ENCODE measurements at places on chromosomes 2 and 18.
A peak's percentile ranks its signal among the peaks of the same experiment; 100 is the strongest.

DNA sequence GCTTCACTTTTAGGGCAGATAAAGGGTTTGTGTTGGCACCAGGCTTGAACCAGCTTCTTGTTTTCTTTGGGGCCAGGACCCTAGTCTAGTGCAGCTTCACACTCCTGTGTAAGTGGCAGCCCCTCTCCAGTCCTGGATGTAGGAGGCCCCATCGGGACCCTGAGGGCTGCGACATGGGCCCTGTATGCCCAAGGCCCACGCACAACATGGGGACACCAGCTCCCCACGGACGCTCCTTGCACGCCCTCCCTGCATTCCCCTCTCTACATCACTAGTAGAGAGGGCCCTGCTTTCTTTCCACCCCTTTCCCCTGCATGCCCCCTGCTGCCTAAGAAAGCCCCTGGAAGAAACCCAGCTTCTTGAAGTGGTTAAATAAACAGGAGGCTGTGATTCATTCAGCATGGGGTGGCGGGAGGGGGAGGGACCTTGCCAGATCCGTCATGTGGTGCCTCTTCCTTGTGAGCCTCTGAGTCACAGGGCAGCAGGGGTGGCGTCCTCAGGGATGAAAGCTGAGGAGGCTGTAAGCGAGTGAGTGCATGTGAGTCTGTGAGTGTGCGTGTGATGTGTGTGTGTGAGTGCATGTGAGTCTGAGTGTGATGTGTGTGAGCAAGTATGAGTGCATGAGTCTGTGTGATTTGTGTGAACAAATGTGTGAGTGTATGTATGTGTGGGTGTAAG, 42.5 kb downstream of the COPS8 start:
- peak; percentile 23 for DNase-seq

DNA sequence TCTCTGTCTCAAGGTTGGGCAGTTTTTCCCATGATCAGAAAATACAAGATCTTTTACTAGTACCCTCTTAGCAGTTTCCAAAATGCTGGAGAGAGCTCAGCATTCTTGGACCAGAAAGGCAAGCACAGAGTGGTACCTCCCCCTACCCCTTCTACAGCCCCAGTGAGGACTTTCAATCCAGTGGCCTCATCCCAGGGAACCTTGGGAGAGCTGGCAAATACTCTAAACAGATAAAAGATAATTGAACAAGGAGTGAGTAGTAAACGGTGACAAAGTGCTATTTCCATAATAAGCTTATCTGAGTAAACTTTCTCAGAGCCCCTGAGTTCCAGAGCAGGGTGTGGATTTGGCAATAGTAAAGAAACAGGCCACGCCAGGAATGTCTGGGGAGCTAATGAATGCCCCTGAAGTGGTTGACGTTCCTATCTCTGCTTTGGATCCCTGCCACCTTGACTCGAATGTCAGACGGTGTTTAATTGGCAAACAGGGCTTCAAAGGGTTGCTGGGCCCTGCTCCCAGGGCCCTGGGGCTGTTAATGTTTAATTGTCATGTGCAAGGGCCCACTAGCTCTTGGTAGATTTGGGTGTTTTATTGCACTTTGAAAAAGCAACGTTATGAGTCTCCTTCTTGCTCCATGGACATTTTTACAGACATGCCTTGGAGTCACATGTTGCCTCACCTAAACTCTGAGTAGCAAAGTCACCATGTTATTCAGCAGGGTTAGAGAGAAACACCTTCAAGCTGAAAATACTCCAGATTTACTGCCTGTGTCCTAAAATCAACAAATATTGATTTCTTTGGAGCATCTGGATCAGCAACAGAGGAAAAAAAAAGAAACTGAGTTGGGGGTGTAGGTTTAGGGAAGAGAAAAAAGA, 239.9 kb downstream of the CYRIA start:
- DNase-seq, result no peak

GRCh38 chr2:23221236-23221635, 163.7 kb upstream of the KLHL29 start:
- no peak for DNase-seq

DNA sequence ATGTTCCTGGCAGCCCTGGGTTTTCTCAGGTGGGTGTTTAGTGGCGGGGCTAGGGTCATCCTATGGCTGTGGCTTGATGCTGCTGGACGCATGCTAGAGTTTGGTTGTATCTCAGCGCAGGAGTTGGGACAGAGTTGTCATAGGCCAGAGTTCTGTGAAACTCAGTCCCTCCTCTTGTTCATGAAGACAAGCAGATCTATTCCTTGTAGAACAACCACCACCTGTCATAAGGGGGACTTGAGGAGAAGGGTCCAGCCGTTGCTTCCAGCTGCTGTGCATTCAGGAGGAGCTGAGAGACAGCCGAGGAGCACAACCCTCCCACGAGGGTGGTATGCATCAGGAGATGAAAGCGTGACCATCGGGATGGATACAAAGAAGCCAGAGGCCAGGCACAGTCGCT, 26.4 kb downstream of the DCDC2C start:
- no peak for DNase-seq

- DNase-seq, result no peak
Measured at GRCh38 chr2:144154205-144154604, 365.7 kb downstream of the ZEB2 start.

DNA sequence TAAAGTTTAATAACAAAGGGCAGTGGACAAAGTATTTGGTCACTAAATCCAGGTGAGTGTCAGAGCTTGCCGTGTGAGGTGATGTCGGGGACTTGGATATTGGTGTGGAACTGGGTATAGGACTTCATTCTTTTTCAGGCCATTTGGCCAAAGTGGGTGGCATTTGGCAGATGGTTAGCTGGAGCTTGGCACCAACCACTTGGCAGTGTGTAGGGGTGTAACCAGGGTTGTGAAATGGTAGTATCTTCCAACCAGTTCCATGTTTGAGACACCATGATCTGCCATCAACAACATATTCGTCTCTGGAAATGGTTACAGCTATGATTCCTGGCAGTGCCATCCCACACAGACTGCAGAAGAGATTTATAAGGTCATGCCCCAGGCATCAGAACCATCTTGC, 113.9 kb downstream of the CCDC85A start:
- no peak for DNase-seq

DNA sequence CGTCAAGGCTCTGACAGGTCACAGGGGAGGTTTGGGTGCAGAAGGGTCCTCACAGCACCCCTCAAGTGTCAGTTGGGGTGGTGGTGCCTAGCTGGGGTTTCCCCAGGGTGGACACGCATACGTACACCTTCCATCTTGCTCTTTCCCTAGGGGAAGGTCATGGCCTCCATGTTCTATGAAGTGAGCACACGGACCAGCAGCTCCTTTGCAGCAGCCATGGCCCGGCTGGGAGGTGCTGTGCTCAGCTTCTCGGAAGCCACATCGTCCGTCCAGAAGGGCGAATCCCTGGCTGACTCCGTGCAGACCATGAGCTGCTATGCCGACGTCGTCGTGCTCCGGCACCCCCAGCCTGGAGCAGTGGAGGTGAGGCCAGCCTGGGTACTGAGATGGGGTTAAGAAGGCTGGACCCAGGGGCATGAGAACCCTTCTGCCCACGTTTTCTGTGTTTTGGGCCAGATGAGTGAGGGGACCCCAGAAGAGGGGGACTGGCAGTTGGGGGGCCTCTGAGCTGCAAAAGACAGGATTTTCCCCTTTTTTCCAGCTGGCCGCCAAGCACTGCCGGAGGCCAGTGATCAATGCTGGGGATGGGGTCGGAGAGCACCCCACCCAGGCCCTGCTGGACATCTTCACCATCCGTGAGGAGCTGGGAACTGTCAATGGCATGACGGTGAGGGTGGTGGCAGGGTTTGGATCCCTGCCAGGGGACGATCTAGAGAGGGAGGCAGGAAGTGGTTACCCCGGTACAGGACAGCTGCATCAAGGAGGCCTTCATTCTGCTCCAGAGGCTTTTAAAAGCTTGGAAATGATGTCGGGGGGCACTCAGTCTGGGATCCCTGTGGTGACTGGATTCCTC, 20.9 kb downstream of the SLC30A3 start:
- DNase-seq, result no peak

DNA sequence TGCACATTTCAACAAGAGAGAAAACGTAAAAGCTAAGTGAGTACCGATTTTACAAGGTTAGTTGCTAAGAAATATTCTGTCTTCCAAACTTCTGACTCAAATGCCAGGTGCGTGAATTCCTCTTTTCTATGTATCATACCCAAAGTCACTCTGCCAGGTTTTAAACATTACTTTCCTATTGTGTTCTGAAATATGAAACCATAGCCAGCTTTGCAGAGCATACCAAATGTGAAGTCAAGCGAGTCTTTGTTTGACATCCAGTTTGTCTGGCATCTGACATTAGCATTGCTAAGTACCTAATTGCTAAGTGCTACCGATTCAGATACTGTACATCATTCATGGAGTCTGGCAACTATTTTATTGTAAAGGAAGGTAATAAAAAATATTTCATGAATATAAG, 321.9 kb upstream of the GALNT5 start:
- DNase-seq, result no peak

DNA sequence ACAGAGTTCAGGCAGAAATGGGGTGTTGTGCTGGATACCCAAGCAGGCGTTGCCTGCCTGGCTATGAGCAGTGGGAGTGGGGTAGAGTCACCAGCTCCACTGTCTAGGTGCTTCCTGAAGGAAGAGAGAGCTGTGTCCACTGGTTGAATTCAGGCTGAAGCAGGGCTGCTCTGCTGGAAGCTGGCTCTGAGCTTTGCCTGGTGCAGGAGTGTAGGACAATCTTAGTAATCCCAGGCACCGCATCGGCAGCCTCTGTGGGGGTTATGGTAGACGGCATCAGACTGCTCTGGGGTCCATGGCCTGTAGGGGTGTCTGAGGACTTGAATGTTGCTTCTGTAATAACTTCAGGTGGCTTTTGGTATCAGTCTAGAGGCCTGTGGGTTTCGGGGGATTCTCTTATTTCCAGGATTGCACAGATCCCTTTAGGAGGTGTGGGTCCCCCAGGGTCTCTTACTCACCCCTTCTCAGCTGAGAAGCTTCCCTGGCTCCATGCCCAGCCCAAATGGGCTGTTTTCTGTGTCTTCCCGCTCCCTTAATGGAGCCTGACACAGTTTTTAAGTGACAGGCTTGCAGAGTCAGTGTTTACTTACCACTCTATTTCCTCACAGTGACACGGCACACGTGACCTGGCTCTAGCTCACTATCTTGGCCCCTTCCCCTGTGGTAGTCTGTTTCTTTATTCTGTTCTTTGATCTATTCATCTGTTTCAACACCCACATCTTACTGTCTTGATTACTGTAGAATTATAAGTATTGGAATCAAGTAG, 644.3 kb downstream of the CBLN2 start:
- DNase-seq, result no peak

GRCh38 chr2:239006622-239007285, 158.9 kb downstream of the TWIST2 start:
- no peak for DNase-seq

DNA sequence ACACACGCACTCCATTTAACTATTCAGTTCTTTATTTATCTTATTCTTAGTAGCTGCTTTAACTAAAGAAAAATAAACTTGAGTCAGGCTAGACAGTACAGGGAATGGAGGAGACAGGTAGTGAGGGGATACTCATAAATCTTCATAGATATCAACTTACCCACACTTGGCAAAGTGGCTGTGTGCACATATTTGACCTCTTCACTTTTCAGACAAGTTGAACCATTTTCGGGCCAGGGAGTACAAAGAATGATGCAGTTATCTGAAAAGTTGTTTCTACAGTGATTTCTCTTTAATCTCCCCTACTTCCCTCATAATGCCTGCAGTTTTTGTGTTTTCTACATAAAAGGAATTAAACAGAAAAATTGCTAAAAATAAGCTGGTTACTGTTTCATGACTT, 307.5 kb downstream of the GULP1 start:
- DNase-seq, result no peak

Data from posterior cingulate gyrus (tissue), 11 donors.